ENCODE measurements at places on chromosomes 4 and X.

DNA sequence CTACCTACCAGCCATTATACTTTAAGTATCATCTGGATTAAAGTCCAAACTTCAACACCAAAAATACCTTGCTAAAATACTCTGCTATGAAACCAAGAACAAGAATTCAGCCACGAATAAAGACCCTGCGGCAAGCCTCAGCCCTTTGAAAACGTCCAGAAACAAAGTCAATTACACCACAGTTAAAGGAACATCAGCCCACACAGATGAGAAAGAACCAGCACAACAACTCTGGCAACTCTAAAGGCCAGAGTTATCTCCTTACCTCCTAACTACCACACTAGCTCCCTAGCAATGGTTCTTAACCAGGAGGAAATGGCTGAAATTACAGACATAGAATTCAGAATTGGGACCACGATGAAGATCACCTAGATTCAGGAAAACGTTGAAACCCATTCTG, 23.4 kb downstream of the ABCB7 start:
- DNase-seq, result no peak

- DNase-seq, result peak; percentile 73
These were observed 53.1 kb upstream of the HGFAC start for GRCh38 chr4:3388471-3389232.

- DNase-seq, result no peak
These were observed 37.3 kb downstream of the SLIT2 start for GRCh38 chr4:20288846-20289512.

DNA sequence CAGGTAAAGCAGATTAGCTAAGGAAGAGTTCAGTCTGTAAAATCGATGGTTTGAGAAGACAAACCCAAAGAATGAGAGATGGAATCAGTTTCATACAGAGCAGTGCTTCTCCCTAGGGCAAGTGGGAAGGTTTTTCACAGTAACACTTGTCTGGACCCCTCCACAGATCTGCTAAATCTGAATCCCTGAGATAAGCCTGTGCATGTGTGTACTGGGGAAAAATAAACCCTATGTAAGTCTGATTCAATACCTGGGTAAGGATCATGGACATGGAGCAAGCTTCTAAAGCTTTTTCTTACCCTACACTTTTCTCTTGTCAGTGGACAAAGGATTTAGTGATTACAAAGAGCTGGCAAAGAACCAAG, 13.6 kb downstream of the ELOVL6 start:
- DNase-seq, result no peak

DNA sequence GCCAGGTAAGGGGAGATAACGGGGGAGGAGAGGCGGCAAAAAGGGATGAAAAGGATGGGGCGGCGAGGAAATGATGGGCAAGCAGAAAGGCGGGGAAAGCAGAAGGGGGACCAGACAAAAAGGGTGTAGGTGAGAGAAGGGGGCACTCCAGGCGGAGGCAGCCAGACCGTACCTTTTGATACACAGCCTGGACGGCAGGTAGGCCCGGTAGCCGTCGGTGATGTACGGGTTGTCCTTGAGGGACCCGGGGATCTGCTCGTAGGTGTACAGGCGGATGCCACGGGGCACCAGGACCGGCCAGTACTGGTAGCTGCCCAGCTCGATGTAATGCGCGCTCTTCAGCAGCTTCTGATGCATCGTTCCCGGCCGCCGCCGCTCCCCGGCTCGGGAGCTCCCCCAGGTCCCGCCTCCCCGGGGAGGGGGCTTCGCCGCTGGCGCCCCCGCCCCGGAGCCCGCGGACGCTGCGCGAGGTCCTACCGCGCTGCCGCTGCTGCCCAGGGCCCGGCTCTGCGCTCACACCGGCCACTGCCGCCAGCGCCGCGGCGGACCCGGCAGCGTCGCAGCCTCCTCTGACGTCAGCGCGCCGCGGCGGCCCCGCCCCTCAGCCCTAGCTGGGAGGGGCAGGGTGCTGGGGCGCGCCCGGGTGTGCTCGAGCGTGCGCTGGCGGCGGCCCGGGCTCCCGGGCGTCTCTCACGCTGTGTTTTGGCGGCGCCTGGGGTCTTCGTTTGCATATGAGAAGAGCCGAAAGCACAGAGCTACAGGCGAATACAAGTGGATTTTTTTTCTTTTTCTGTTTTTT, at the start of gene PAQR3:
PAQR3 (minus strand) TSS at position 571 of the 799 bp plus-strand sequence; CDS start at position 357, 214 bp downstream.
- peak; percentile 74 for DNase-seq

GRCh38 chrX:373641-374471, 12.9 kb downstream of the PPP2R3B start:
- DNase-seq, result no peak

GRCh38 chr4:186296481-186296880, 30.5 kb downstream of the F11 start:
- no peak for DNase-seq

DNA sequence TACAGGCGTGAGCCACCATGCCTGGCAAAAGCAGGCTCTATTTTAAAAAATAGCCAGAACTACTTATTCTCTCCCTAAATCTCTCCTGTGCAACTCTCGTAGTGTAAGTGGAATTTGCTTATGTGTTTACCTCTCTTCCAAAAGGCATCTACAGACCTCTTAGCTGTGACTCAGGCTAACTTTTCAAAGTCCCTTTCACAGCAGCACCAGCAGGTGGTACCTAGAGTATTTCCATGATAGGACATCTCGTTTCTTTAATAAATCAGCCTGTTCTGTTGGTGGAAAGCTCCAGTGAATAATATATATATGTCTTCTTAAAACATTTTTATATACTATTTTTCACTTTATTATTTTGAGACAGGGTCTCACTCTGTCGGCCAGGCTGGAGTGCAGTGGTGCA, 89.0 kb downstream of the NSUN7 start:
- DNase-seq, result no peak

DNA sequence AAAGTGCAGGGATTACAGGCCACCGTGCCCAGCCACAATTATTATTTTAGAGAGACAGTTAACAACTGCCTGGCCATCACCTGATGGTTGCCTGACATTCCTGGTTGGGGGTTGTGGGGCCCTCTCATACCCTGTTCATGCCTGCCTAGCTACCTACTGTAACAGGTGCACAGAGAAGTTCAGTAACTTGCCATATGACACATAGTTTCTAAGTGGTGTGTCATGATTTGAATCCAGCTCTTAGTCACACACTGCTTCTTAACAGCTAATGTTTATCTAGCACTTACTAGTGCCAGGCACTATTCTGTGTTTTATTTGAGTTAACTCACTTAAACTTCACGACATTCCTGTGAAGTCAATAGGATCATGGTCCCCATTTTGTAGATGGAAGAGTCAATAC, 122.7 kb upstream of the JADE1 start:
- DNase-seq, result no peak

DNA sequence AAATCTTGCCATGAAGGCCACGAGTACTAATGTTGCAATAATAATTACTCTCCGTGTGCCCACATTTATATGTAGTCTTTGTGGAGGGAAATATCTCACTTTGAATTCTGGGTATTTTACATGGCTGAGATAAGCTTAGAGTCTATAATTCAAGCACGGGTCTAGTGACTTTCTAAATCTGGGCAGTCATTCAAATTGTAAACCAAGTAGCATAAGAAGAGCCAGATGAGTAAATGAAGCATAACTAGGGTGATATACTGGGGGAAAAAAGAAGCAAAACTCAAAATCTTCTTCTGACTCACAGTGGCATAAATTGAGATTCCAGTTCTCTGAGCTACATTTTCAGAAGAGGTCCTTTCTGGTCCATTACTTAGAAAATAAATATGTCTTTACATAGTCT, 53.0 kb downstream of the MAPK10 start:
- DNase-seq, result no peak

GRCh38 chr4:151429957-151430570, 21.1 kb downstream of the FHIP1A start:
- no peak for DNase-seq

- no peak for DNase-seq
These were observed 584.0 kb upstream of the TENM3 start for GRCh38 chr4:181659202-181659601.

DNA sequence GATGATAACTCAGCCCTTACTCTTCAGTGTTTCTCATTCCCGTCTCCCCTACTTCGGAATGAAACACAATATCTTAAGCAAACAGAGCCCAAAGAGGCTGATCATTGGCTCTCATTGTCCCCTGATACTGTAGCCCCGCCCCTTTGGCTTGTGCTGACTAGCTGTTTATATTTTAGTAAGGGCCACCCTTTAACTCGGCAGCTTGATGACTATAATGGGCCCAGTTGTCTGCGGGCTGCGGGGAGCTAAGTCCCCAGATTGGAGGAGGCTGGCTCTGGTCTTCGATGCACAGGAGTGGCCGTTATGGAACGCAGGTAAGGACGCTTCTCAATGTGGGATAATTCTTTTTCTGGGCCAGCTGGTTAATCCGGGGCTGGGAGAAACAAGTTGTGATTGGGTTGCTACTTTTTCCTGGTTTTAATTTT, at the start of gene TRIM2:
TRIM2 (plus strand) TSS at position 197 of the 425 bp plus-strand sequence; CDS start at position 285, 88 bp downstream.
- DNase-seq, result peak; percentile 83

- no peak for DNase-seq
These were observed 34.6 kb downstream of the PDLIM5 start for GRCh38 chr4:94486372-94486801.

GRCh38 chrX:77740376-77740905, 45.6 kb downstream of the ATRX start:
- no peak for DNase-seq

GRCh38 chr4:153296040-153296823, 48.3 kb upstream of the MND1 start:
- DNase-seq, result peak; percentile 36

- no peak for DNase-seq
These were observed 50.4 kb downstream of the GSTCD start for GRCh38 chr4:105758958-105759357.

- DNase-seq, result no peak
These were observed 41.0 kb downstream of the GAB1 start for GRCh38 chr4:143377611-143378099.

DNA sequence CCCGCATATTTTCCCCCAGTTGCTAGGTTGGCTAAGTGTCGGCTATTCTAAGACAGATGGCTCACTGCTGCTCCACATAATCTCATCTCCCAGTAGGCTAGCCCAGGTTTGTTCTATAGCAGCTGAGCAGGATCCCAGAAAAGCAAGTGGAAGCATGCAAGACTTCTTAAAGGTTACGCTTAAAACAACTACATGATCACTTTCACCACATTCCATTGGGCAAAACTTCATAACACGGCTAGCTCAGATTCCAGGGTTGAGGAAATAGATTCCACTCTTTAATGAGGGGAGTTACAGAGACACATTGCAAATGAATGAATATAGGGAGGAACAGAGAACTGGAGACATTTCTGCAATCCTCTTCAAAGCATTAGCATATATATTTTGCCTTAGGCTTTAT, 12.9 kb upstream of the RAB33B start:
- DNase-seq, result no peak

DNA sequence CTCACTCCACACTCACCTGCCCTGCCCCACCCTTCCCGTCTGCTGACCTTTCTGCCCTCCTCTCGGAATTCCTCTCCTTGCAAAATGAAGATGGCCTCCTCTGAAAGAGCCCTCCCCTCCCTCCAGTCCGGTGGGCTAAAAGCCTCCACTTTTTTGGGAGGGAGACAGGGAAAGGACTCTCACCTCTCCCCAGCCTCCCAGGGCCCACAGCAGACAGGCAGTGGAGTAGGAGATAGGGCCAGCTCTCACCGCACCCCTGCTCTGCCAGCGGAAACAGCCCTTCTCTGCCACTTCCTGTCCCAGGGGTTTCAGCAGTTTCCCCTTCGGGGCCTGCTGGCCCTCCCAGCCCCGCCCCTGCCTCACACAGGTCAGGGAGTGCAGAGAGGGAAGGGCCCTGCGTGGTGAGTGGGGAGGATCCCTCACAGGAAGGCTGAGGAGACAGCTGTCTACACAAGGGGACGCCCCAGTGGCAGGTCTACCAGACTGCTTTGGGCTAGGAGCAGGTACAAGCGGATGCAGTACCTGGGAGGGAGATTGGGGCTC, 18.2 kb downstream of the ELF4 start:
- DNase-seq, result no peak

DNA sequence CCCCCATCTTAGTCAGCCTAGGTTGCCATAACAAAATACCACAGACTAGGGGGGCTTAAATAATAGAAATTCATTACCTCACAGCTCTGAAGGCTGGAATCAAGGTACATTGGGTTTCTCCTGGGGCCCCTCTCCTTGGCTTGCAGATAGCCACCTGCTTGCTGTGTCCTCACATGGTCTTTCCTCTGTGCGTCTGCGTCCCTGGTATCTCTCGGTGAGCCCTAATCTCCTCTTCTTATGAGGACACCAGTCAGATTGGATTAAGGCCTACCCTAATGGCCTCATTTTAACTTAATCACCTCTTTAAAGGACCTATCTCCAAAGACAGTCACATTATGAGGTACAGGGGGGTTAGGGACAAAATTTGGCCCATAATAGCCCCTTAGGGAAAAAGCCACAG, 98.0 kb downstream of the SH3KBP1 start:
- no peak for DNase-seq

DNA sequence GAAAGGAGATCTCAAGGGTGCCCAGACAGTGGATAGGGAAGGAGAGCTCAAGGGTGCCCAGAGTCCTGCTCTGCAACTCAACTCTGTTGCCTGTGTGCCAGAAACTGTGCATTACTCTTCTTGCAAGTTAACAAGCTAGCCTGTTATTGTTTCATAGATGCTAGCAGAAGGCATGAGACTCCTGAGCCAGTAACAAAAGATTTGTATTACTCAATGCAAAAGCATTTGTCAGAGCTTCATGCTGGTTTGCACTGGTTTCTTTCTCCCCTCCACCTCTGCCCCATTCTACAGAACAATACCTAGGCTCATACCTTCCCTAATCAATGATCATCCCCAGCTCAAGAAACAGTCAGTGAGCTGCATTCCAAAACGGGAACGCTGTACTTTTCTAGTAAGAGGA, 124.5 kb upstream of the NEIL3 start:
- no peak for DNase-seq

- no peak for DNase-seq
These were observed 22.6 kb downstream of the PLS3 start for GRCh38 chrX:115583496-115584004.

GRCh38 chr4:25903900-25904747, 9.9 kb upstream of the SMIM20 start:
- DNase-seq, result no peak

GRCh38 chrX:55659931-55660330, 36.7 kb downstream of the FOXR2 start:
- no peak for DNase-seq

- no peak for DNase-seq
These were observed 55.0 kb downstream of the RPS6KA6 start for GRCh38 chrX:84133023-84133422.

GRCh38 chr4:28369499-28369898, 1508.9 kb downstream of the STIM2 start:
- DNase-seq, result no peak

DNA sequence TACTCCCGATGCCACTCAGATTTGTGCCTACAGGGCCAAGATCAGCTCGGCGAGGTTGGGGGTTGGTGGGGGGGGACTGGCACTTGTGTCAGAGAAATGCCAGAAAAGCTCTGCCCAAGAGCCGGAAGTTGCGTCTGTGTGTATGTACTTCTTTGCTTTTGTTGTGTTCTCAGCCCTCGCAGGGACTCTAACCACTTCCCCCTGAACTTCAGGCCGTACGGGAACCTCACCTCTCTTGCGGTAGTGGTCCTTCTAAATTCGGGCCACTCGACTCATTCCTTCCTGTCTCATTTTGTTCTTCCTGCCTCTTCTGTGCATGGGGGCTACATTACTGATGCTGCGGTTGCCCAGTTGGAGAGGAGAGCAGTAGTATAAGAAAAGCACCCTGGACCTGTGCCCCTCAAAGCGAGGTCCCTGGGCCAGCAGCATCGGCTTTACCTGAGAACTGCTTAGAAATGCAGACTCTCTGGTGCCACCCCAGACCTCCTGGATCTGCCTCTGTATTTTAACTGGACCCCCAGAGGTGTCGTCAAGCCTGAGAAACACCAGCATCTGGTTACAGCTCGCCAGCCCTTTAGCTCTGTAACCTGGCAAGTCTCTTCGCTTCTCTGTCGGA, 146.3 kb upstream of the RPS6KA3 start:
- no peak for DNase-seq

- no peak for DNase-seq
These were observed 65.4 kb downstream of the TRMT44 start for GRCh38 chr4:8506006-8506372.

Data from left renal cortex interstitium (tissue), 4 donors.